ENCODE measurements at places on chromosomes 12 and 14.

DNA sequence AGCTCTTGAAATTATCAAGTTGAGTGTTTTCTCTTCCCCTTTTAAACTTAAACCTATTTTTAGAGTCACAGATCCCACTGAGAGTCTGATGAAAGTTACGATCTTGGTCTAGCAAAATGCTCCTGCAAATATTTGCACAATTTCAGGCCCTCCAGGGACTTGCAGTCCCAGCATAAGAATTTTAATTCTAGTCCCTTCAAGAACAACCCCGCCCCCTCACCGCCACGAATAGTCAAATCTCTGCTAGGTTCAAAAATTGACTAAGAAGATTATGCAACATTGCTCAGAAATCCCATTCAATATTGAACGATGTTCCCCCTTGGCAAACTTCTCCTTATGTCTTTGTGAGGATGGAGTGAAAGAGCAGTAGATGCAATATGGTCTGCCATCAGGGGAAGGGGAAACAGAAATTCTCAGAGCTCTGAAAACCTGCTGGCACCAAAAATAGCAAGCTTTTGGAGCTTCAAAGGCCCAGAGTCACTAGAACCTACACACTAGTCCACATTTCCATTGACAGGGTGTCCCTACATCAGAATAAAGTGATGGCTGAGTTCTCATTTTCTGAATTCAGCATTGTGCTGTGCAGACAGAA, 127.5 kb upstream of the CCDC175 start:
- DNase-seq = no peak

GRCh38 chr12:113232089-113232839, 11.0 kb downstream of the TPCN1 start:
- no peak for DNase-seq

- no peak for DNase-seq
These were observed 479.8 kb downstream of the ZFP36L1 start for GRCh38 chr14:68312884-68313610.

- no peak for DNase-seq
These were observed 6.7 kb upstream of the FBRSL1 start for GRCh38 chr12:132483208-132483607.

DNA sequence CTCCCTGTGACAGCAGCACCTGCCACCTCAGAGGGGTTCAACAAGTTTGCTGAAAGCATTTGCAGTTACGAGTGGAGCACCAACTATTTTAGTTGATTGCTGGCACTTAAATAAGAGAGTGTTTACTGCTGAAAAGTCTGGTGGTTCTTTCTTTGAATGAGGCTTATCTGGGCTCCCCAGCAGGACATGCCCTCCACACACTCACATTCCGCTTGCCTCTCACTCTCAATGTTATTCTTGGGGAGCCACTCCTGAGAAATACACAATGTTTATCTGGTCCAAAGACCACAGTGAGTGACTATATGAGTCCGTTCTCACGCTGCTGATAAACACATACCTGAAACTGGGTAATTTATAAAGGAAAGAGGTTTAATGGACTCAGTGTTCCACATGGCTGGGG, 31.9 kb downstream of the NT5DC3 start:
- DNase-seq = no peak

- DNase-seq = peak; percentile 61
These were observed 40.4 kb upstream of the GZMB start for GRCh38 chr14:24674204-24674970.

- DNase-seq = no peak
These were observed 553 bp downstream of the CNPY2 start for GRCh38 chr12:56315249-56315621.

- no peak for DNase-seq
These were observed 3.1 kb downstream of the RDH16 start for GRCh38 chr12:56954057-56954957.

- DNase-seq = no peak
These were observed 146.2 kb downstream of the SLC6A15 start for GRCh38 chr12:84766375-84766774.

DNA sequence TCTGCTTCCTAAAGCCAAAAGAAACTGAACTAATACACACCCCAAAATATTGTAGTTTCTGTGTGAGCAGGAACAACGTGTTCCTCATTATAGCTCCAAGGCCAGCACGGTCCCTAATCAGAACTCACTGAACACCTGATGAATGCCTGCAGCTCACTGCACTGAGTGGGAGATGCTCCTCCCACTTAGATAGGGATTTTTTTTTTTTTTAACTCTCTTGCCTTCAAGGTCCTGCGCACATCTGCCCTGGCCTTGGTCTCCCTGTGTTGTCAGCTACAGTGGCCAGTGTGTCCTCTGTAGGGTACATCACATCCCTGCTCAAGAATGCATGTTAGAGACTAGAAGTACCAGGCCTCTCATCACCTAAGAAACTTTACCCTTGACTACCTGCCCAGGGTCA, 44.3 kb upstream of the TMPO start:
- no peak for DNase-seq

DNA sequence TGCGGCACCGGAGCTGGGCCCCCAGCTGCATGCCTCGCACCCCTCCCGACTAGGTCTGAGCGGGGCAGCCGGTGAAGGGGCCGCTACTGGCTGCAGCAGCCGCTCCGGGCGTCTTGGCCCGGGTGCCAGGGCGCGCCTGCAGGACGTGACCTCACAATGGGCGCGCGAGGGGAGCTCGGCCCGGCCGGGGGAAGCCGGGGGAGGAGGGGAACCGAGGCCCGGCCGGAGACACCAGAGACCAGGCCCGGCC, 353 bp downstream of the BAG5 start:
- no peak for DNase-seq

DNA sequence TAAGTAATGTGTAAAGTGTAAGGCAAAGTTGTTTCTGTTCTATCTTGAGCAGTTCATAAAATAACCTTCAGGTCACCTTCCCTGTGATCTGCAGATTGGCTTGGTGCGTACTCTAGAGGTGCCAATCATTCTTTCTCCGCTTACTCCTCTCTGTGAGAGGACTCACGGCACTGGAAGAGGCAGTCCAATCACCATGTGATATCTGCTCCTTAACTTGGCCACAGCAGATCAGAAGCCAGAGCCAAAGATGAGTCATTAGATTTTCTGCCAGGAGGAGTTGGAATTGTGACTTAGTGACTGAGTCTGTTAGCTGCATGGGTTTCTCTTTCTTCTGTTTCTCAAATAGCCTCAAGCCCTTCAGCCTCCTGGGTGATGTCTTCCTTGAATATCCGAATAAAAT, 165.5 kb downstream of the SLC41A2 start:
- DNase-seq = no peak

DNA sequence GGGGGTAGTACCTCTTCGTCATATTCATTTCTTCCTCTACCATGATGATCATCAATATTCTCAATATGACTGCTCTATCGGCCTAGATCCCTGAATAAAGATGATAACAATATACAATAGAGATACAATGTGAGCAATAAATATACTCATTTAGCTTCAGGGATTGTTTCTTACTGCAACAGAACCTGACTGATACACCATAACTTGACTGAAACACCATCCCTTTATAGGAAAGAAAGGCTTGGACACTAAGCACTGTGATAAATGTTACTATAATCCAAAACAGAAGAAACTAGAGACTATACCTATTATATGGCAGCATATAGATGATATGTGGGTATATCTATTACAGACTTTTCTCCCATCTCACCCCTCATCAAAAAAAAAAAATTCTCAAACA, 1.2 kb upstream of the RHOJ start:
- DNase-seq = no peak

- DNase-seq = no peak
These were observed 388.6 kb downstream of the CCDC91 start for GRCh38 chr12:28578833-28579252.

GRCh38 chr14:55123101-55123500, 6.0 kb upstream of the LGALS3 start:
- DNase-seq = no peak

- DNase-seq = peak; percentile 42
These were observed 1.5 kb downstream of the KDM2B start for GRCh38 chr12:121579190-121579791.

Measured in CD4-positive, alpha-beta T cell treated with Interleukin-21 for 1 hour (primary cell).